ENCODE measurements at places on chromosomes 3 and 15.

DNA sequence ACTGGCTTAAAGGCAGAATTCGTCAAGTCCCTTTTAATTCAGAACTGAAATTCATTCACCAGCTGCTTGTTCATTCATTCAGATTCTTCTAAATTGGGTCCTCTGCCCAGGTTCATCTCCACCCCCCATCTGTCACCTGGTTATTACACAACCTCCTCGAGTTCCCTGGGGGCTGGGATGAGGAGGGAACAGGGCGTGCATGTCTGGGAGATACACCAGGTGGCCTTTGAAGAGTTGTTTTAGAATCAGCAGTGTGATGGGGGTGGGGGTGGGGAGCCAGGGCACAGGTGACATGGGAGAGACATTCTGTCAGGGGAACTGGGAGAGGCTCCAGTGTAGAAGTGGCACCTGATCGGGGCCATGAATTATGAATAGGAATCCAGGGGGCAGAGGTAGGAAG is 8.2 kb downstream of the SNX33 start:
- DNase-seq: no peak

DNA sequence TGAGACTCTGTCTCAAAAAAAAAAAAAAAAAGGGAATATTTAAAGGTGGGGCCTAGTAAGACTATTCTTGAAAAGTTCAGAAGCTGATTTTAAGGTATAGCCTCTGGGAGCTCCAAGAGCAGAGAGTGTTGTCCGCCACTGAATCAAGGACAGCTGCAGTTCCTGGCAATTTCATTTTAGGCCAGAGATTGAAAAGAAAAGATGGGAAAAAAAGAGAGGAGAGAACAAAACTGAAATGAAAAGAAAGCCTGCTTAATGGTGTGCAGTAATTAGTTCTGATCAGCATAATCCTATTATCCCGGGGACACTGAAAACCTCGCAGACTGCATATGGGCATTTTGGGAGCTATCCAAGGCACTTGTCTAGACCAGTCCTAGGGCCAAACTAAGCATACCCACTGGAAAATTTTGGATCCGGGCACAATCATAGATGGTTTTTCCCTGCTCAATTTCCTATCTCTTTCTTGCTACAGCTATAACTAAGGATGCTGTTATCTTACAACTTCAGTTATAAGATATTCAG is 43.2 kb downstream of the EHHADH start:
- no peak for DNase-seq

DNA sequence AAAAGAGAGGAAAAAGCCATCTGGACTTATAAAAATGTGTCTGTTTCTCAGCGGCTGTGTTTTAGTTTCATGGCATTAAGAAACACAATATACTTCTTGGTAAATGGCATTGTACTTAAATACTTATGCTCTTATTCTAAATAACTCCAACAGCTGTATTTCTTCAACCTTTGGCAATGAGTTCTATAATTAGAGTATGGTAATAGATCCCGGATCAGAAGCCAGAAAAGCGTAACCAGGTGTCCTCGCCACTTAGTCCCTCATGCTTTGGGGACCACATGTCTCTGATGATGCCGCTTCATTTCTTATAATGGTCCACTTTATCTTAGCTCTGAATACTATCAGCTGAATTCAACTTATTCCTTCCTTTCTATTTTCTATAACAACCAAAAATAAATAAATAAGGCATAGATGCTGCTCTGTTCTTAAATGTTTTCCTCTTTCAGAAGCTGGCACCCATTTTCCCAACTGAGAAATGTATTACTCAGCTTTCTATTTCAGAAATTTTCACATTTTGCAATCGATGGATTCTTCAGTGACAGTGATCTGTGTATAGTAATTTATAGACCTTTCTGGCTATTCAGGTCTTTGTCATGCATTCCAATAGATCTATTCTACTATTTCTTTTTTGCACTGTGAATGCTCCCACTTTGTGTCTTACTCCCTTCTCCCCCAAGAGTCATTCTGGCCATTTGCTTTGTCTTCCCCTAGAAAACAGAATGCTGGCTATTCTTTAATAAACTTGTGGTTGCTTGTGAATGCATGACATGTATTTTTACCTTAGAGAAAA is 87.6 kb upstream of the KBTBD8 start:
- DNase-seq: no peak

DNA sequence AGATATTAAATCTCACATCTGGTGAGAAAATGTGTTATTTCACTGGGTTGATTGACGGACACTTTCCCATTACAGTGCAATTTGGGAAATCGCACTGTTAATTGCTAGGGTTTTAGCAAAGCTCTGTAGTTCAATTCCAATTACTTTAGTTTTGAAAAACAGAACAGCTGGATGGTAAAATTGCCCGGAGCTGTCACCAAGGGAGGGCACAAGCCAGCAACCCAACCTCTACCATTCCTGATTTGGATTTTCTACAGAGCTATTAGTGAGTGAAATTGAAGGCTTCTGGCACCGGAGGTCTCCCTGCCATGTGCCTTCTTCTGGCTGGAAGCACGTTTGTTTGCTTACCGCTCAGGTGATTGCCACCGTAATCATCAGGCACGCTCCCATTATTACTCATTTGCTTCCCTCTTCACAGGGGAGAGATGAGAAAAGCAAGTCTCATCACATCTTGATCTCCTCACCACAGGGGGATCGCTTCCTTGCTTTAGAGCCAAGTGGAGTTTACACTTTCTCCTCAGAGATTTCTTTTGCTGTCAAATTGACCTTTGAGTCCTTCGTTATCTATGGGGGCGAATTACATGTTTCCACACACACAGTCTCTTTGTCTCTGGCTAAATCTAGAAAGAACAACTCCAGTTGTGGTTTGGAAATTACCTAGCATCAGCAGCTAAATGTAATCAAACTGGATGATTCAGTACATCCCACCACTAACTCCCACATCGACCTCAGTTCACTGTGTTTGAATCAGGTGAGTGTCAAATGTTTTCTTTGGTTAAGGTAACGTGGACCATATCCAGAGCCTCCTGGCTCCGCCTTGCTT is 421.7 kb upstream of the GOLIM4 start:
- no peak for DNase-seq

- no peak for DNase-seq
Measured at GRCh38 chr3:171328419-171329082, 131.7 kb downstream of the TNIK start.

DNA sequence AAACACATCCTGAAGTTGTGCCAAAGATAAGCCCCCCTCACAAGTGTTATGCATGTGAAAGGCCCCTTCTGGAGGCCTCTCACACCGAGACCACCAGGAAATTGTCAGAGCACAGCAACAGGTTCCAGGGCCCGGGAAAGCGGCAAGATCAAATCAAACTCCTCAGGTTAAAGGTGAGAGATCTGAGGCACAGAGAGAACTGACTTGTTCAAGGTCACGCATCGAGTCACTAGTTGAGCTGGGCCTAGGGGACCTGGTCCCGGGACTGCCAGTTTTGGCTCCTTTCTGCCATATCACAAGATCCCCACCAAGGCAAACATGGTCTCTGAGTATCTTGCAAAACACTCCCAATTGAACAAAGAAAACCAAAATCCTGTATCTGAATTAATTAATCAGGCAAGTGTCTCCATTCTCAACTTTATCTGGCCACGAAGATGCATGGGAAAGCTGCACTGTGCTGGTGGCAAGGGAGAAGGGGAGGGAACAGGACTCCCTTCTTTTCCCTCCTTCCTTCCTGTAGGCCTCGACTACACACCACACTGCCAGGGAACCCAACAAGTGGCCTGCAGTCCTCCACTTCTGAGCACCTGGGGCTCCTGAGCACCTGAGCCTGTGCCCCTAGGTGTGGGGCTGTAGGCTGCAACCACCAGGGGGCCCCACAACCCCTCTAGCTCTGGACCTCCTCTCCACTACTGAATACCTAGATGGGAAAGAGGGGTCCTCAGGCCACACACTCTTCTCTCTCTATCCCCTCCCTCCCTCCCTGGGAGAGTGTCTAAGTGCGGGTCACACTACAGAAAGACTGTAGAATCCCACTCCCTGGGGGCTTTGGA is 37.3 kb downstream of the ANP32A start:
- no peak for DNase-seq

GRCh38 chr3:52014613-52015012 is 18.9 kb upstream of the RPL29 start:
- no peak for DNase-seq

DNA sequence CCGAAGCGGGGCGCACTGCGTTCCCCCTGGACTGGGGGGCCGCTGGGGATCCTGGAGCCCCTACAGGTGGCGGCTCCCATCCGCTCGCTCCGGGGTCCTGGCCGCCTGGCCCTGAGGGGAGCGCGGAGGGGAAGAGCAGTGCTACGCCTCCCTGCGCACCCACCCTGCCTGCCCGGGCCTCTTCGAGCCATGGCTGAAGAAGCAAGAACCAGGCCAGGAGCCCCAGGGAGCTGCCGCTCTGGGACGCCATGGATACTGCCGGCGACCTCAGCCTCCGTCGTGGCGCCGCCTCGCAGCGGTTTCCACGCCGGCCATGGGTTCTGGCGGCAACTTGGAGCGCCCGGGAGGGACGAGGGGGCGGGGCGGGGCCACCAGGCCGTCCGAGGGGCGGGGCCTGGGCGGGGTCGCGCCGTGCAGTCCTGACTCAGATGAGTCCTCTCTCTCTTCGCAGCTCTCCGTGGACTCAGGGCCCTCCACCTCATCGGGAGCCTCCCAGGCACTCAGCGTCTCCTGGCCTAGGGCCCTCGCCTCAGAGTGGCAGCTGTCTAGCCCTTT is 50.9 kb downstream of the MYL3 start:
- no peak for DNase-seq

DNA sequence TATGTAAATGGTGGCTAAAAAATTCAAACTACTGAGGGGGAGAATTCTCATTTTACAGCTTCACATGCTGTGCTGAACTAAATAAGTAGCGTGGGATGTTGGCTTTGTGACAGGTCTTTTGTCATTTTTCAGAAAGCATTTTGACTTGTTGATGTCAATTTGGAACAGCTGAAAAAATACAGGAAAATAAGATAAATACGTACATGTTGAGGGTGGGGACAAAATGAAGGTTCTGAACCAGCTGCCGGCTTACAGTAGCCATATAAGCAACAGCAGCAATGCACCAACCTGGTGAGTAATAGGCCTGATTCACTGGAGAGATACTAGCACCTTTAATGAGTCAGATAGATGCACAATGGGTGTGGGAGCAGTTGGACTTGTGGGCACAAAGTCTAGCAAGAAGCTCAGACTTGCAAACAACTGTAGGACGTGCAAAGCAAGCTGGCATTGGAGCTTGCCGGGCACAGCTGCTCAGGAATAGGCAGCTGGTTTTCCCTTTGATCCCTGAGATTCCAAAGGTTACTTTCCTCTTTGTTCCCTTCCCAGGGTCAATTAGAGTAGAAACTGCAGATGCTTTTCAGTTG is 12.9 kb downstream of the B3GNT5 start:
- no peak for DNase-seq

DNA sequence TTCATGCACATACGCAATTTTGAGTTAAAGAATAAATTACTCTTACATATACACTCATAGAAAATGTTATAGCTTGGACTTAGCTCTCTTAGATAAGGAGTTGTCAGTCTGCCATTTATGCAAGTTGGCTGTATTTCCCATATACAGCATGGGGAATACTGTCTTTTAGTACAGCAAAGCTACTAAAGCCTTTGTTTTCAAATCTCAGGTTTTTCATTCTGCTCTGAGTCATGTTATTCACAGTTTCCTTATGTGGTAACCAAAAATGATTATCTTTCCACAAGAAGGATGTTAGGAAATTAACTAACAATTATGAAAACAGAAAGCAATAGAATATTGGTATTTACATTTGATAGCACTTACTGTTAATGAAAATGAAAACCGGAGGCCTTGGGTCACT is 4.3 kb upstream of the TIPARP start:
- DNase-seq: no peak

DNA sequence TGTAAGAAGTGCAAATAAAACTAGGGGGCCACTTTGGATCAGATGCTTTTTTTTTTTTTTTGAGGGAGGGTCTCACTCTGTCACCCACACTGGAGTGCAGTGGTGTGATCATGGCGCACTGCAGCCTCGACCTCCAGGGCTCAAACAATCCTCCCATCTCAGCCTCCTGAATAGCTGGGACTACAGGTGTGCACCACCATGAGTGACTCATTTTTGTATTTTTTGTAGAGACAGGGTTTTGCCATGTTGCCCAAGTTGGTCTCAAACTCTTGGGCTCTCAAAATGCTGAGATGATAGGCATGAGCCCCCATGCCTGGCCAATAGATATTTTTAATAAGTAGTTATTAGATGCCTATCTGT is 20.8 kb downstream of the CCR1 start:
- no peak for DNase-seq

- DNase-seq: no peak
Measured at GRCh38 chr3:11288786-11289637, 16.8 kb downstream of the ATG7 start.

GRCh38 chr3:187830181-187830580 is 84.9 kb upstream of the BCL6 start:
- no peak for DNase-seq

DNA sequence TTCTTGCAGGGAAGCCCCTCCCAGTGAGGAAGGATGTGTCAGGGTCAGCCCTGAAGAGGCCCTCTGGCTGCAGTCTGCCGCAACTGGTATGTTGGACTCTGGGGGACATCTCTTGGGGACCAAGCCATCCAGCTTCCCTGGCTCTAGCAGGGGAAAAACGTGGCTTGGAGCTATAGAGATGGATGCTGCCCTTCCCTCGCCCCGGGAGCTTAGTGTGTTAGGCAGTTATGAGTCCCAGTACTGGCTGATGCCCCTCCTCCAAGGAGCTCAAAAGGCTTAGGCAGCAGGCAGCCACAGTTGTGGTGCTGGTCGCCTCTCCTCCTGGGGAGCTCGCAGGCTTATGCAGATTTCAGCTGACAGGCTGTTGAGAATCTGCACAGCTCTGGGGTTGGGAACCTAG is 353.1 kb upstream of the GBE1 start:
- DNase-seq: no peak

GRCh38 chr15:63313825-63314224 is 36.4 kb downstream of the APH1B start:
- DNase-seq: no peak

GRCh38 chr15:38438031-38438986 is 15.6 kb upstream of the FAM98B start:
- no peak for DNase-seq

- DNase-seq: no peak
Measured at GRCh38 chr3:43061101-43061895, 44.6 kb downstream of the POMGNT2 start.

- DNase-seq: no peak
Measured at GRCh38 chr3:86413645-86414044, 577.3 kb downstream of the VGLL3 start.

DNA sequence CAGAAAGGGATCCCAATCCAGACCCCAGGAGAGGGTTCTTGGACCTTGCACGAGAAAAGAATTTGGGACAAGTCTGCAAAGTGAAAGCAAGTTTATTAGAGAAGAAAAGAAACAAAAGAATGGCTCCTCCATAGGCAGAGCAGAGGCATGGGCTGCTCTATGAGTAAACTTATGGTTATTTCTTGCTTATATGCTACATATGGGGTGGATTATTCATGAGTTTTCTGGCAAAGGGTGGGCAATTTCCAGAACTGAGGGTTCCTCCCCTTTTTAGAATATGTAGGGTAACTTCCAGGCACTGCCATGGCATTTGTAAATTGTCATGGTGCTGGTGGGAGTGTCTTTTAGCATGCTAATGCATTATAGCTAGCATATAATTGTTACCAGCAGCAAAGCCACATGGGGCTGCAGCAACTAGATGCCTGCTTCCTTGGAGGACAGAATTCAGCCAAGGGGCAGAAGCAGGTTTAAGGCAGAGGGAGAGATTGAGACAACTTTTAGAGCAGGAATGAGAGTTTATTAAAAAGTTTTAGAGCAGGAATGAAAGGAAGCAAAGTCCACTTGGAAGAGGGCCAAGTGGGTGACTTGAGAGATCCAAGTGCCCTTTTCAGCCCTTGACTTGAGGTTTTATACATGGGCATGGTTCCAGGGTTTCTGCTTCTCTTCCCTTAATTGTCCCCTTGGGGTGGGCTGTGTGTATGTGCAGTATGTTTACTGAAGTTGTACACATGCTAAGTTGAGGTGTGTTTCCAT is 41.3 kb downstream of the METTL6 start:
- no peak for DNase-seq

All from cerebellar nuclear complex (tissue), 1 donor.